ENCODE measurements at places on chromosomes 2 and 18.

DNA sequence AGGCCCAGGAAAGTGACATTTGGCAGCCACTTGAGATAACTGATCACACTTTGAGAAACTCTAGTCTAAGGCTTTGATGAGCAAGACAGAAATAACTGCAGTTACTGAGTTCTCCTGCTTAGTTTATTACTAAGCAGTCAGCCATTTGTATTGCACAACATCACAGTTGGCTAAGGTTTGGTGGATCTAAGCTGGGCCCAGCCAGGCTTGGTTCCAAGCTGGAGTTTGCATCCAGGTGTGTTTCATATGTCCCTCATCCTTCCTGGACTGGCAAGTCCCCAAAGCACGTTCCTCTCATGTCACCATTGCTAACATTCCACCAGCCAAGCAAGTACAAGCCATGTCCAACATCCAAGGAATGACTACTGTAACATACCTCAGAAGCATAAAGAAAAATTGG lies 71.3 kb upstream of the ZNF532 start:
- DNase-seq = peak; percentile 66

GRCh38 chr2:198883604-198884003 lies 574.1 kb downstream of the SATB2 start:
- peak; percentile 13 for DNase-seq

DNA sequence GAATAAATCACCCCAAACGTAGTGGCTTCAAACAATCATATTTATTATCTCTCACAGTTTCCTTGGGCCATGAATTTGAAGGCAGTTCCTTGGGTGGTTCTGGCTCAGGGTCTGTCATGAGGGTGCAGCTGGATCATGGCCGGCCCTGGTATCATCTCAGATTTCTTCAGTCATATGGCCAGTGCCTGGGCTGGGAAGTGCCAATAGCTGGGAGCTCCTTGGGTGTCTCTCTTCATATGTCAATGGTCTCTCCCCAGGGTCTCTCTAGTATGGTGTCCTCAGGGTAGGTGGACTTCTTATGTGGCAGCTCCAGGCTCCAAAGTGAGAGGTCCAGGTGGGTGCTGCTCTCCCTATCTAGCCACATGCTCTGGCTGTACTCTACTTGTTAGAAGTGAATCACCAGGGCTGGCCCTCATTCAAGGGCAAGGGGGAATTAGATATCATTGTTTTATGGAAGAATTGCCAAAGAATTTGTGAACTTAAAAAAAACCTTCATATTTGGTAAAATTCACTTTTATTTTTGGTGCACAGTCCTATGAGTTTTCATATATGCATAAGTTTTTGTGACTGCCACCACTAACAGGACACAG lies 15.4 kb downstream of the FHOD3 start:
- DNase-seq = no peak

- peak; percentile 55 for DNase-seq
Measured at GRCh38 chr2:144523596-144524117, 3.7 kb upstream of the ZEB2 start.

DNA sequence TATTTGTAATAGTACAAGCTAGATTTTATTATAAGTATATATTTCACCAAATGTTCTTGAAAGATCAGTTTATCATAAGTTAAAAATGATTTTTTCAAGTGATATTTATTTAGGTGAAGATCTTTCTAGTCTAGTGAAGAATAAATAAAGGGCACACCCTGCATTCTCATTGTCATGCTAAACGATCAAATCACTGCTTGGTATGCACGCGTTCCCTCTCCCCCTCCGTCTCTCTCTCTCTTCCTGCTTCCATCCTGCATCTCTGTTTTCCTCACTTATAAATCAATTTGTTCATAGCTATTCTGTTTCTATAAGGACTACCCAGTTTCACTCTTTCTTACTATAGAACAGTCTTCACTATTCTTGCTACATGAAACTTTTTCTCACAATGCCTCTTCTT lies 1067.4 kb downstream of the LRP1B start:
- no peak for DNase-seq

DNA sequence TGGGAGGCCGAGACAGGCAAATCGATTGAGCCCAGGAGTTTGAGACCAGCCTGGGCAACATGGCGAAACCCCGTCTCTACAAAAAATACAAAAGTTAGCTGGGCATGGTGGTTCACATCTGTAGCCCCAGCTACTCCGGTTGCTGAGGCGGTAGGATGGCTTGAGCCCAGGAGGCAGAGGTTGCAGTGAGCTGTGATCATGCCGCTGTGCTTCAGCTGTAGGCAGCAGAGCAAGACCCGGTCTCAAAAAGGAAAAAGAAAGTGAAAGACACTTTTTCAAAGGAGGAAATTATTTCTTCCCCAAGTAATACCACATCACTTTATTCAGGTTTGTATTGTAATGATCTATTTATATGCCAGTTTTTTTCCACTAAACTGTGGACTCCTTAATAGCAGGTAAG lies 35.7 kb upstream of the TAF4B start:
- DNase-seq = no peak

DNA sequence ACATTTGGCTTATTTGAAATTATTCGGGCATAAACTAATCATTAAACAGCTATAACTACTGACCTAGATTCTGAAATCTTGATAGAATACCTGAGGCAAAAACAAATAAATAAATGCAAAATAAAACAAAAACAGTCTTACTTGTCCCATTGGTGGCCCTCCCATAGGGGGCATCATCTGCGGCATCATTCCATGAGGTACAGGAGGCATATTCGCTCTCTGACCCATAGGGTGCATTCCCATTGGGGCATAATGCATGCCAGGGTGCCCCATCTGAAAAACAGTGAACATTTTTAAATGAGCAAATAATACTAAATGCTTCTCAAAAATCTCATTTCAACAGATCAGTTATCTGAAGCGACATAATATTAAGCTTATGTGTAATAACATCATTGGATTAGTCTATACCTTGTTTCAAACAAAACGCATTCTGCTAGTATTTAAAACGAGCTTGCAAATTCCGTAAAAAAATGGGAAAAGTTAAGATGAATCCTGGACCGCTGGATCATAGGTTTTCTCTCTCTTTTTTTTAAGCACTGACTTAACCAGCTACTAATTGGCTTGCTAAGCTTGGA lies 1.3 kb downstream of the PRPF40A start:
- DNase-seq = no peak
